Spleen (tissue), 13 donors: ENCODE measurements at places on chromosomes 7 and 10. TPM values are rescaled to one million over a fixed set of nuclear protein-coding genes. Genes with fewer than 3 reads are reported as not detected.

Gene STAMBPL1
- 19.1 TPM for total RNA-seq

Gene CFAP46
- total RNA-seq = 0.14 TPM

Gene NPFFR1
- total RNA-seq = not detected

Gene EVX1
- total RNA-seq = not detected

Gene HOXA9
- total RNA-seq = 1.2 TPM

Gene PBLD
- 1.7 TPM for total RNA-seq

Gene BICC1
- 3.5 TPM for total RNA-seq

Gene LCOR
- total RNA-seq = 53.5 TPM

Gene NANOS1
- 0.42 TPM for total RNA-seq

Gene ANTXRL
- total RNA-seq = 1.1 TPM

Gene DLX6
- total RNA-seq = not detected
